Caco-2 (cell line): ENCODE measurements at places on chromosomes 6 and 20. TPM values are rescaled to one million over a fixed set of nuclear protein-coding genes. Genes with fewer than 3 reads are reported as not detected.

EYS gene
- not detected in 2 replicates for total RNA-seq

CRYBG1 gene
- 10.6 and 13.2 TPM in 2 replicates for total RNA-seq

ELOVL2 gene
- total RNA-seq: not detected in 2 replicates

- peak; percentile 96 for DNase-seq
- peak overlapping the region; percentile 34 for H3K4me3 ChIP-seq
- peaks cover 4% of the 10 kb centered on the region; the same call in 1 of the 2 replicates for H3K4me1 ChIP-seq
Measured at GRCh38 chr20:266596-267562, 9.4 kb downstream of the DEFB132 start.

- H3K27ac ChIP-seq: no peak overlapping the region
- H3K27me3 ChIP-seq: no peaks in the 10 kb centered on the region
- H3K4me3 ChIP-seq: no peak overlapping the region
- no peaks in the 10 kb centered on the region for H3K4me1 ChIP-seq
- no peaks in the 10 kb centered on the region for H3K36me3 ChIP-seq
- no peak for DNase-seq
Measured at GRCh38 chr6:70684794-70685493, 17.3 kb downstream of the SMAP1 start.

DNA sequence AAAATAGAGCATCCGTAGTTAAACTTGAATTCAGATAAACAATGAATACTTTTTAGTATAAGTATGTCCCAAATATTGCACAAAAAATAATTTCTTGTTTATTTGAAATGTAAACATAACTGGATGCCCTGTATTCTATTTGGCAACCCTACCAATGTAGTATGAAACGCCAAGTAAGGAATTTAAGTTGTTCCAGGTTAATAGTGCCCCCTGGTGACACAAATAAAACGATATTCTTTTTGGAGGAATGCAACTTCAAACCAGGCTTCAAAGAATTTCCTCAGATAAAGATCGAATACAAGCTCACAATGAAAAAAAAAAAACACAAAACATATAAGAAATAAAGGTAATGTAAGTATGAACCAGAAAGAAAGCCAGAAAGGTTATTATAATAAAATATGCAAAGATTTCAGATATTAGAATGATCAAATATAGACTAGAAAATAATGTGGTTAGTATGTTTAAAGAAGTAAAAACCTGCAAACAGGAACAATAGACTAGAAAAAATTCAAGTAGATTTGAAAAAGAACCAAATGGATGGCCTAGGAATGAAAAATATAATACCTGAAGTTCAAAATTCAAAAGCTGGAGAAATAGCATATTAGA lies 18.4 kb upstream of the AKAP7 start:
- H3K27me3 ChIP-seq: no peaks in the 10 kb centered on the region
- H3K4me3 ChIP-seq: no peak overlapping the region
- no peaks in the 10 kb centered on the region for H3K36me3 ChIP-seq
- DNase-seq: peak; percentile 56
- peaks cover 7% of the 10 kb centered on the region for H3K4me1 ChIP-seq

- no peaks in the 10 kb centered on the region for H3K36me3 ChIP-seq
- H3K4me3 ChIP-seq: no peak overlapping the region
- H3K27me3 ChIP-seq: no peaks in the 10 kb centered on the region
- peaks cover 18% of the 10 kb centered on the region for H3K4me1 ChIP-seq
Measured at GRCh38 chr6:110421749-110422443, 6.5 kb upstream of the DDO start.

DNA sequence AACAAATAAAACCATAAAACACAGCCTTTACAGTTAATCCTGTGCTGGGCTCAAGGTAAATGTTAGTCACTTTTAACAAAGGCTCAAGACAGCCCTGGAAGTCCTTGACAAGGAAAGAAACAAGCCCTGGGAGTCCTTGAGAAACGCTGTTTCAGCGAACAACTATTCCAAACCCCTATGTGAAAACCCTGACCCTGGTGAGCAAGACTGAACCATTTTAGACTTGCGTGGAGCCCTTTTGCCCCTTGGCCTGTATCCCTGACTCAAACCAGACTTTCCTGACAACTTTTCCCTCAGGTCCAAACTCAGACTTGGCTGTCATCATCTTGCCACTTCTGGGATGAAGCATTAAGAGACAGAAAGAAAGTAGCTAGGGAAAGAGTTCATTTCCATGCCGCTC lies 180.4 kb downstream of the AIG1 start:
- H3K4me1 ChIP-seq: no peaks in the 10 kb centered on the region
- DNase-seq: no peak
- no peaks in the 10 kb centered on the region for H3K27me3 ChIP-seq
- no peak overlapping the region for H3K4me3 ChIP-seq
- H3K27ac ChIP-seq: no peak overlapping the region

GRCh38 chr6:12546410-12547002 lies 170.1 kb upstream of the PHACTR1 start:
- H3K36me3 ChIP-seq: no peaks in the 10 kb centered on the region
- H3K27ac ChIP-seq: no peak overlapping the region
- H3K4me3 ChIP-seq: no peak overlapping the region
- H3K4me1 ChIP-seq: no peaks in the 10 kb centered on the region

DNA sequence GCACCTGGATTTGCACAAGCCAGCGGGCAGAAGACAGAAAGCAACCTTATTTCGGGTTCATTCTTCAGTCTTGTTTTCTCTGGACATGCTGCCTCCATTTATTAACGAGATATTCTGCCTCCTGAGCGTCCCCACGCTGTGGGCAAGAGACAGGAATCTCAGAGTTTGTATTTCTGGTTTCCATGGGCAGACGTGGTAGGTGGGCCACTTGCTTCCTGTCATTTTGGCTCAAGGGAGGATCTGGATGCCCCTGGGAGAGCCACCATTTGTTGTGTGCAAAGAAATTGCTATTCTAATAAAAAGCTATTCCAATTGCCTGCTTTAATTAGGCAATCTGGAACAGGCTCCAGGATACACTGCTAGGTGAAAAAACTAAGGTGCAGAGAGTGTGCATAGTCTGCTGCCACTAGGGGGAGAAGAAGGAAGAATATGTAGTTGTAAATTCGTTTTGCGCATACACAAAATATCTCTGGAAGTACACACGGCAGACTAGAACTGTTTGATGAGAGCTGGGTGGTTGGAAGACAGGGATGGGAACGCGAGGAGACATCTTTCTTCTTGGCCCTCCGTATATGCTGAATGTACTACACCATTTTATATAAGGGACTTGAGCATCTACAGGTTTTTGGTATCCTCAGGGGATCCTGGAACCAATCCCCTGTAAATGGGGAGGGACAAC lies 30.1 kb upstream of the SLC16A10 start:
- H3K27me3 ChIP-seq: no peaks in the 10 kb centered on the region
- no peak overlapping the region for H3K27ac ChIP-seq
- peak; percentile 39 for DNase-seq

GRCh38 chr6:137919837-137920730 lies 53.0 kb downstream of the TNFAIP3 start:
- peaks cover 18% of the 10 kb centered on the region for H3K4me1 ChIP-seq
- H3K36me3 ChIP-seq: no peaks in the 10 kb centered on the region
- no peaks in the 10 kb centered on the region for H3K27me3 ChIP-seq
- H3K4me3 ChIP-seq: no peak overlapping the region
- H3K27ac ChIP-seq: no peak overlapping the region
